Stimulated activated CD4-positive, alpha-beta T cell treated with anti-CD3 and anti-CD28 coated beads, Interleukin-15, amount 100 ng/mL, for 1 hour (primary cell): ENCODE measurements at places on chromosomes 4 and X.

DNA sequence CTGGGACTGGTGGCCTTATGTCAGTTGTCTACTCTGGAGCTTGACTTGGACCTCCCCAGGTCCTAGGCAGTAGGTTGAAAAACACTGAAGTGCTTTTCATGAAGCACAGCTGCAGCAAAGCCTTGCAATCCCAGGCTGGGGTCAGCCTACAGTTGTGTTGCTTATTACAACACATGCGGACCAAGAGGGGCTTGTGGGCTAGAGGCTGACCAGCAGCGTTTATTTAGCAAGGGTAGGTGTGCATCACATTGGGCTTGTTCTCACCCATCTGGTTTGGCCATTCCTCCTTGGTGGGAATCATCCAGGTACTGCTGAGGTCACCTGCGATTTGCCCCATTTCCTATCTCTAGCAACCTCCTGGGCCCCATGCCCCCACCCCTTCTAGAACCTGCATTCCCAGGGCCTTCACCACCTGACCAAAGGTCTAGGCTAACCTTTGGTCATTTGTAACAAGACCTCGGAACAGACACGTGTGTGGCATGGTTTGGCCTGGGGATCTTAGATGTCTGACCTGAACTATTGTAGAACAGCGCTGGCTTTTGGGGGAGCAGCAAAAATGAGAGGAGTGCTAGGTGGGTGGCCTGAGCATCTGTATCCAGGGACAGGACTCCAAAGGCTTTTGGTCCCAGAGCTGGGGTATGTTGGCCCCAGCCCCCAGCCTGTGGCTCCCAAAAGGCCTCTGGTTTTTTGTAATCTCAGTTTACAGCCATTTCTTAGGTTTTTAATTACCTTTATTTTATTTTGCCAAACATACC is 3.0 kb downstream of the RPL10 start:
- DNase-seq = no peak

- DNase-seq = no peak
Observed at GRCh38 chr4:637536-638280, 12.3 kb downstream of the PDE6B start.

- DNase-seq = no peak
Observed at GRCh38 chrX:39336671-39337311, 535.5 kb downstream of the MID1IP1 start.

- DNase-seq = no peak
Observed at GRCh38 chr4:79915246-79915645, 157.8 kb downstream of the ANTXR2 start.

DNA sequence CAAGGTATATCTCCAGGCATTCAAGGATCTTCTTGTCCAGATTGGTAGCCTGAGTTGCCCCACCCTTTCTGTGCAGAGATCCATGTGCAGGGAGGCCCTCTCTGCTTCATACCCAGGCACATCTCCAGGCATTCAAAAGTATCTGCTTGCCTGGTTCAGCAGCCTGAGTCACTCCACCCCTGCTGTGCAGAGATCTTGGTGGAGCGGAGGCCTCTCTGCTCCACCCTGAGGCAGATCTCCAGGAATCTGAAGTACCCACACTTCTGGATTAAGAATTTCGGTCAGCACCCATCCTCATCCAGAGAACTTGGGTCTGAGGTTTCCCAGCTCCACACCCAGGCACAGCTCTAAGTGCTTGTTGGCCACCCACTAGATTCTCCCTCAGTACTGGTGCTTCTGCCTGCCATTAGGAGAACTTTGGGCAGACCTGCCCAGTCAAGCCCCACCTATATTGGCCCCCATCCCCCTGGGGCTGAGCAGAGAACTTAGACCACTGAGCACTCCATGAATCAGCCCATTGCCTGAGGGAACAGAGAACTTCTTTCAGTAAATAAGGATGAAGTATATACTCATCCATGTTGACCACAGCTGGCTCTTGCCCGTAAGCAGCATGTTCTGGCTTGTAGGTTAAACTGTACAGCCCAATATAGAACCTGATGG is 199.5 kb upstream of the ZCCHC13 start:
- DNase-seq = no peak

DNA sequence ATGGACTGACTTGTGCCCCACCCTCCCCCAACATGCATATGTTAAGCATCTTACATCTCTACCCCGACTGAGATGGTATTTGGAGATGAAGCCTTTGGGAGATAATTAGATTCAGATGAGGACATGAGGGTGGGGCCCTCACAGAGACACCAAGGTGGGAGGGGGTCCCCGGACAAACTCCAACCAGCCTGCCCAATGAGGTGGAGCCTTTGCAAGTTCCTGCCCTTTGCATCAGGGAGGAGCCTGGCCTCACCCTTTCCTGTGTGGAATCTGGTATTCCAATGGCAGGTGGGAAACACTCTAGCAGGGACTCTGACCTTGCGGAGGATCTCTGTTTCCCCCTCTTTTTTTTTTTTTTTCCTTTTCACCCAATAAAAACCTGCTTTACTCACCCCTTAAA is 589.9 kb upstream of the BOD1L1 start:
- no peak for DNase-seq

- DNase-seq = no peak
Observed at GRCh38 chr4:77728420-77728819, 90.7 kb downstream of the CNOT6L start.

GRCh38 chrX:20519146-20519545 is 252.4 kb upstream of the RPS6KA3 start:
- DNase-seq = no peak
